Fibroblast of skin of back (primary cell): ENCODE measurements at places on chromosomes 7 and 10.
A peak's percentile ranks its signal among the peaks of the same experiment; 100 is the strongest.

- no peak for DNase-seq
These were observed 111.4 kb upstream of the ABCB5 start for GRCh38 chr7:20504060-20504459.

GRCh38 chr10:132098539-132099388, 33.0 kb downstream of the JAKMIP3 start:
- no peak for DNase-seq

DNA sequence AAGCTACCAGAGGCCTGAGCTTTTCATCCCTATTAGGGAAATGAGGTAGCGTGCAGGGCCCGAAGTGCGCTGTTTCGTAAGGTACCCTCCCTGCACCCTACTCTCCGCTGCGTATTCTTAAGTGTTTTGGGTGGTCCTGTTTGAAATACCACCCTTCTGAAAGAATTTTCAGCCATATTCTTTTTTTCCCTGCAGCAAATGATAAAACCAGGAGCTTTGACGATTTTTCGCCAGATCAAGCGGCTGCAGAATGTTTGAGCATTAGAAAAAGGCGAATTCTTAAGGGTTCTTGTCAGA, 1.2 kb downstream of the RSBN1L start:
- no peak for DNase-seq

DNA sequence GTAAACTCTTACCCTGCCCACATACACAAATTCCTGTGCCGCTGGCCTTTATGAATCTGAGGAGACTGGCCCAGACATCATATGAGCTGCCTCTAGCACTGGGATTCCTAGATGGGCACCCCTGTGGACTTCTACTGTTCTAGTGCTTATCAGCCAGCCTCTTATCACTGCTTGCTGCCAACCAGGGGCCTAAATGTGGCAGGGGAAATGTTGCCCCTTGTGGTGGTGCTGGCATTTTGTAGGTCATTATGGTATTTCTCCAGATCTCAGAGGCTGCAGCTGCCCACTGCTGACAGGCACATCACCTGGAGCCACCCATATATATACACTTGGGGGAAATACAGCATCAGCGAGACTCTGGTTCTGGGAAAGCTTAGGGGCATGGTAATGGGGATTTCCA, 5.4 kb downstream of the SFR1 start:
- DNase-seq, result no peak

GRCh38 chr7:44959433-44959951, 19.3 kb downstream of the MYO1G start:
- peak; percentile 6 for DNase-seq

GRCh38 chr7:133646472-133647315, 393.8 kb downstream of the EXOC4 start:
- DNase-seq, result no peak

DNA sequence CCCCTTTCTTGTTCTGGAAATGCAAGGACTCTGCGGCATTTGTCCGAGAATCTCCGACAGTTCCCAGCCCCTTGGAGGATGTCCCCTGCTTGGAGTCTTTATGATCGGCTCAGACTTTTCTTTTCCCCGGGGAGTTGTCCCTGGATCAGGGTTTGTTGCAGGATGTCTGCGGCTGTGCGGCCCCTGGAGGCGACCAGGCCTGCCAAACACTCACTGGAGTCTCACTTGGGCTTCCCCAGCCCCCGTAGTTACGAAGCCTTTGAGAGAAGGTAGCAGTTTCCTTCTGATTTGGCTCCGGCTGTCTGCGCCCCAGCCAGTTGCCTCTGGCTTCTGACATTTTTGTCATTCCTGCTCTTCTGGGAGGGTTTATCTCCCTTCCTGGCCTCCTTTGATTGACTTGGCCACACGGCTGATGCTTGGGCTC, 16.1 kb downstream of the COL26A1 start:
- peak; percentile 92 for DNase-seq

- DNase-seq, result peak; percentile 75
These were observed 743 bp upstream of the ZCCHC24 start for GRCh38 chr10:79445977-79446757.

GRCh38 chr7:151838072-151838471, 38.8 kb downstream of the PRKAG2 start:
- no peak for DNase-seq

DNA sequence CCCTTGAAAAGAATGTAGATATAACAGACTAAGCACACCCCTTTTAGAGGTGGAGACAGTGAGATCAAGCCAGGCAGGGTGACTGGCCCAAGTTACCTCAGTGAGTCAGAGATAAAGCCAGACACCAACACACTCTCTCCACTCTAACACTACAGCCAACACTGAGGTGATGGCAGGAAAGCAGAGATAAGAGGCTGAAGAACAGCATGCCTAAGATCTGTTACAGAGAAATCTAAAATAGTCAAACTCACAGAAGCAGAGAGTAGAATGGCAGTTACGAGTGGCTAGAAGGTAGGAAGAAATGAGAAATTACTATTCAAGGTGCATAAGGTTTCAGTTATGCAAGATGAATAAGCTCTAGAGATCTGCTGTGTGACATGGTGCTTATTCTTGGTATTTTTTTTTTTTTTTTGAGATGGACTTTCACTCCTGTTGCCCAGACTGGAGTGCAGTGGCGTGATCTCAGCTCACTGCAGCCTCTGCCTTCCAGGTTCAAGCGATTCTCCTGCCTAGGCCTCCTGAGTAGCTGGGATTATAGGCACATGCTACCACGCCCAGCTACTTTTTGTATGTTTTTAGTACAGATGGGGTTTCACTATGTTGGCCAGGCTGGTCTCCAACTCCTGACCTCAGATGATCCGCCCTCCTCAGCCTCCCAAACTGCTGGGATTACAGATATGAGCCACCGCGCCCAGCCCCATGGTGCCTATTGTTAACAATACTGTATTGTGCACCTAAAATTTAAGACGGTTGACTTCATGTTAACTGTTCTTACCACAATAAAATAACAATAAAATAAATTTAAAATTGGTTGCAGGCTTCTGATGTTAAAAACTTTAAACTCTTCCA, 28.7 kb downstream of the ICA1 start:
- no peak for DNase-seq

DNA sequence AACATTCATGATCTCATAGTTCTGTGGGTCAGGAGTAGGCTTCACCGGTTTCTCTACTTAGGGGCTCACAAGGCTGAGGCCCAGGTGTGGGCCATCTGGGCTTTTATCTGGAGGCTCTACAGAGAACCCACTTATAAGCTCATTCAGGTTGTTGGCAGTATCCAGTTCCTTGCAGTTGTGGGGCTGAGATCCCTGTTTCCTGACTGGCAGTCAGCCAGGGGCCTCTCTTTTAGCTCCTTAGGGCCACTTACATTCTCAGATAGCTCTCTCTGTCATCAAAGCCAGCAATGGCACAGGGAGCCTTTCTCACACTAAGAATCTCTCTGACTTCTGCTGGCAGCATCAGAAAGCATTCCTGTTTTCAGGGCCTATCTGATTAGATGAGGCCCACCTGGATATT, 18.2 kb upstream of the HECTD2 start:
- DNase-seq, result no peak

GRCh38 chr7:136146925-136147324, 169.8 kb upstream of the MTPN start:
- DNase-seq, result no peak

GRCh38 chr7:132458729-132459128, 117.5 kb downstream of the PLXNA4 start:
- no peak for DNase-seq

- DNase-seq, result peak; percentile 92
These were observed 179.2 kb upstream of the AUTS2 start for GRCh38 chr7:69418869-69419670.

GRCh38 chr10:22433875-22434274, 88.6 kb downstream of the SPAG6 start:
- DNase-seq, result peak; percentile 95

- peak; percentile 57 for DNase-seq
These were observed 202.2 kb downstream of the AUTS2 start for GRCh38 chr7:69800495-69800894.

GRCh38 chr10:75972491-75973276, 541.3 kb downstream of the LRMDA start:
- DNase-seq, result peak; percentile 44

DNA sequence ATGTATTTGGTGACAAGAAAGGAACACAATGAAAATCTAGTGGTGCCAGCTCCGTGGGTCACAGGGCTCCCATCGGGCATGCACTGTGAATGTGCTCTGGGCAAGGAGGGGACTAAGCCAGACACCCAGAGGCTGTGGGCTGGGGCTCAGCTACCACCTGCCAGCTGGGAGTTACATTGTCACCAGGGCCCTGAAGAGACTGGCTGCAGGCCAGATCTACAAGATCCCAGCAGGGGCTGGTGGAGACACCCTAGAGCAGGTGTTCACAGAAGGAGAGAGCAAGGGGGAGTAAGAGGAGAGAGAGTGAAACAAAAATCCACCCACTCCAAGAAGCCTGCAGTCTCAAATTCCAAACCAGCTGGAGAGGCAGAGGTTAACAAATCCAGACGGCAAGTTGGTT, 116.6 kb upstream of the ADCY1 start:
- no peak for DNase-seq

GRCh38 chr10:84194424-84195043, at the start of gene CDHR1:
CDHR1 (plus strand) TSS chr10:84194537; CDS start chr10:84194761, 224 bp downstream.
- peak; percentile 16 for DNase-seq

DNA sequence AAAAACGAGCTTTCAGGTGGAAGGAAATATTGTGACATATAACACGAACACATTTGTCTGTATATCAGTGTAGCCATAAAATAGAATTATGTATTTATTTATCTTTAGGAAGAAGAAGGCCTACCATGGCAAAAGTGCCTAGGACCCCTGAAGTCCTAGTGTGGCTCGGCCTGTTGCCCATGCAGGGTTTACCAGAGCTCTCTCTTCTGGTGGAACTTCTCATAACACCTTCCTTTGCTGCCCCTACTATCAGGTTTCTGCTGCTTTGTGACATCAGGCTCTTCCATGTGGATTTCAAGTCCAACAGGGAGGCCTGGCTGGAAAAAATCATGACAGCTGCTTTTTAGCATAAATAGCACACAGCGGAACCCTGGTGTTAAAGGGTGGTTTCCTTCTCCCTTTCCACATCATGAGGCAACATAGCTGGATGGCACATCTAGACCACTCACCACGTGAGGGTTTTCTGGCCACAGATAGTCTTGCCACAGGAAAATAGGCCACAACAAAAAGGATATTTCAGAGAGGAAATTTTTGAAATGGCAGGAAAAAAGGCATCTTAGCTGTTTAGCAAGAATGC, 44.8 kb upstream of the ADO start:
- no peak for DNase-seq

DNA sequence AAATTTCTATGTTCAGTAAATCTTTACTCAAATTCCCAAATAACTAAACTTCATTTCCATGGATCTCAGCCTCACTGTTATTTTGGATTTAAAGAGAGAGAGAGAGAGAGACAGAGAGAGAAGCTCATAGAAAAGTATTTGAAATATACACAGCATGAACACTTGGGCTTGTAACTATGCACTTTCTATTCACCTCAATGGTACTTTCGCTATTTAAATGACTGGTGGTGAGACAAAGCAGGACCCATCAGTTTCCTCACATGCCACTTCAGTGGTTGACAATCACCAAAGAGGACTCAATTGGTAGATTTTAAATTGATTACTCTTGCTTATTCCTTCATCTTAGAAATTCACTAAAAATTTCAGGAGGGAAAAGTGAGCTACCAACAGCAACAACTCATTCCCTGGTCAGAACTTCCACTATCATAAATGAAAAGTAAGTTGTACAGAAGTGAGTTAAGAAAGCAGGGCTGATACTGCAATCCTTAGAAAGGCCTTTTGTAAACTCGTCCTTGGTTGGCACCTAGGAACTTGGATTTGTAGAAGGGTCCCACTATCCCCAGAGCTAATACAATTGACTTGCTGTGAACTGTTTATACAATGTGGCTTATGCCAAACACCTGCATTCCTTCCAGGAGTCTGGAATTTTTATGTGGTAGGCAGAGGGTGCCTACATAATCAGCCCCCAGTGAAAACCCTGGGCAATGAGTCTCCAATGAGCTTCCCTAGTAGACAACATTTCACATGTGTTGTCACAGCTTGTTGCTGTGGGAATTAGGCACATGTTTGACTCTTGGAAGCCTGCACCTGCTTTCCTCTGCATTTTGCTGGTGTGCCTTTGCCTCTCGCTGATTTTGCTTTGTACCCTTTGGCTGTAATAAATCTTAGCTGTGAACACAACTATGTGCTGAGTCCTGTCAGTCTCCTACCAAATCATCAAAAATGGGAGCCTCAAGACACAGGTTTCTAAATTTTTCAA, 10.8 kb downstream of the ERLIN1 start:
- DNase-seq, result no peak

GRCh38 chr10:44278837-44279324, 106.0 kb downstream of the CXCL12 start:
- no peak for DNase-seq

DNA sequence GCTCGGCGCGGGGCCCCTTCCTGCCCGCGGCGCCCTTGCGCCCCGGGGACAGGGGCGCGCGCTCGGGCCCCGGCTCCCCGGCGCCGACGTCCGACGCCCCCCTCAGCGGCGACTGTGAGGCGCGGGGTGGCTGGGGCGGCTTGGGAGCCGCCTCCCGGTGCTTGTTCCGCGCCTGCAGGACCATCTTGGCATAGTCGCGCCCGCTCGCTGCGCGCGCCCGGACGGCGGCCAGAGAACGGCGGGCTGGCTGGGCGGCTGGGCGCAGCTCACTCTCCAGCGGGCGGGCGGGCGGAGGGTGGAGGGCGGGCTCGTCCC, at the start of gene DPY19L1:
Gene DPY19L1, minus strand, starts transcription at position 275 of the 315 bp plus-strand sequence. Its CDS starts 91 bp downstream, at position 184.
- DNase-seq, result no peak
